ENCODE measurements at places on chromosomes 7 and 10.

DNA sequence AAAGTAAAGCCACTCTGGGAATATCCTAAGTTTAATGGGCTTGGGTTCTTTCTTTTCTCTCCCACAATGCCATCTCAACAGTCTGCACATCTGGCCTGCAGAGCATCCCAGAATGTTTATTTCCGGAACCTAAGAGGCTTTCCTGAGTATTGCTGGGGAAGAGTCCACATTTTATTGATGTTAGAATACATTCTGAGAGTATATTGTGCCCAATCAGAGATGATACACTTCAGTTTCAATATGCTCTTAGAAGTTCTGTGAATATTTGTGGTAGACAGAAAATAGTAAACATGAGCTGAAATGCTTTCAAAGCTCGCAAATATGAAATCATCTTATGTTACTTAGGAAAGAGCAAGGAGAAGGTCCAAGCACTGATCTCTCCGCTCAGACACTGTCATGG, 200.6 kb downstream of the TWIST1 start:
- DNase-seq, result no peak

DNA sequence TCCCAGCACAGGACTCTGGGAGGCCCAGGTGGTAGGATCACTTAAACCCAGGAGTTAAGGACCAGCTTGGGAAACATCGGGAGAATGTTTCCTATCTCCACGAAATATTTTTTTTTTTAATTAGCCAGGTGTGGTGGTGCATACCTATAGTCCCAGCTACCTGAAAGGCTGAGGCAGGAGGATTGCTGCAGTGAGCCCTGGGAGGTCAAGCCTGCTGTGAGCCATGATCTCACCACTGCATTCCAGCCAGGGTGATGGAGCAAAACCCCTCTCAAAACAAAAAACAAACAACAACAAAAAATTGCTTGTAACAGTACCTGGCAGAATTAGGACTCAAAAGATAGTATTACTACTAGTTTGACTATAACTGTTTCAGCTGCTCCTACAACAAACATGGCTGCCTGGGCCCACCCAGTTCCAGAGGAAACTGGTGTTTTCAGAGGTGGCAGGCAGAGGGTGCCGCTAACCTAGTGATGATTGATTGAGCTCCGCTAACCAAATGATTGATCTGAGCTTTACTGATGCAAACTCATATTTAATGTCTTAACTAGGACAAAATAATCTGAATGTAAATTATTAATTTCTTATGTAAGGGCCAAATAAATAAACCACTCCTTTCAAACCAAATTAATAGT, 57.0 kb downstream of the AP3M1 start:
- no peak for DNase-seq

- no peak for DNase-seq
Measured at GRCh38 chr10:61919646-61920215, 18.2 kb downstream of the ARID5B start.

DNA sequence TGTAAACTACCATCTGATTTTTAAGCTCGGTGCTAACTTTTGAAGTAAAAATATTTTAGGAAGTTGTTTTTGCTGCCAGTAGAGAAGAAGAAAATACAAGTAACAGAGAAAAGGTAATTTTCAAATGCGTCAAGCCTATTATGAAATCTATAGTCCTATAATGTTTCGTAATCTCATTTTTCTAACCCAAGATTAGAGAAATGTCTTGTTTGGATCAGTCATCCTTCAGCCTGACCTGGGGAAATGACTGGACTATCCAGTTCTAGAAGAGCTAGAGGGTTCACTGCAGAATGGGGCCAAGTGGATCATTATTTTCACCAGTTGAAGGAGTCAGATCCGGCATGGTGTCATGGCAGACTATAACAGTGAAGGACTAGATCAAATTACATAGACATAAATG, 62.7 kb upstream of the FGL2 start:
- no peak for DNase-seq

DNA sequence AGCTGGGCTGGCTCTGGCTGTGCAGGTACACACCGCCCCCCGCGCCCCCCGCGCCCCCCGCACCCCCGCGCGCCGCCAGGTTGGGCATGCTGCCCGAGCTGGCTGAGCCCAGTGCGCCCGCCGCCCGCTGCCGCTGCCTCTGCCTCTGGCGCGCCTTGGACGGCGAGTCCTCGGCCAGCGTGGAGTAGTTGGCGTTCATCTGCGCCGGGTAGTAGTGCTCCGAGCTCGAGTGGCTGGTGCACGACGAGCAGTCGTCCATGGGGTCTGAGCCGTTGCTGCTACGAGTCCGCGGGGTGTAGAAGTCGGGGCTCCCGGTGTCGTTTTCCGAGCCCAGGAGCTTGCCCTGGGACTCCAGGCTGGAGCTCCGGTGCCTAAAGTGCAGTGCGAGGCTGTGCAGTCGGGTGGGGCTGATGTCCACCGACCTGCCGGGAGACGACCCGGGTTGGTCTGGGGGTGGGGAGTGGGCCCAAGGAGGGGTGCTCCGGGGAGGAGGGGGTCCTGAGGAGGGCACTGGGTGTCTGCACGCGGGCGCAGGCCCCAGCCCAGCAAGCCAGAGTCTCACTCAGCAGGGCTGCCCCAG, 70.4 kb downstream of the PRPF18 start:
- no peak for DNase-seq

All from Peyer's patch (tissue), 4 donors.